Hematopoietic multipotent progenitor cell treated with erythropoietin and hydrocortisone succinate and interleukin-3 and kit ligand, for 6 days (in vitro differentiated cells): ENCODE measurements at places on chromosomes 12 and 14.

GRCh38 chr12:90163975-90164374 lies 455.3 kb upstream of the ATP2B1 start:
- no peak for DNase-seq

- DNase-seq: no peak
Observed at GRCh38 chr12:124612410-124612680, 44.9 kb upstream of the NCOR2 start.

GRCh38 chr12:111037047-111037446 lies 116.7 kb upstream of the MYL2 start:
- no peak for DNase-seq

GRCh38 chr12:110546339-110546738 lies 36.8 kb downstream of the PPTC7 start:
- DNase-seq: no peak

- DNase-seq: peak; percentile 14
Observed at GRCh38 chr12:89918172-89918846, 209.7 kb upstream of the ATP2B1 start.

DNA sequence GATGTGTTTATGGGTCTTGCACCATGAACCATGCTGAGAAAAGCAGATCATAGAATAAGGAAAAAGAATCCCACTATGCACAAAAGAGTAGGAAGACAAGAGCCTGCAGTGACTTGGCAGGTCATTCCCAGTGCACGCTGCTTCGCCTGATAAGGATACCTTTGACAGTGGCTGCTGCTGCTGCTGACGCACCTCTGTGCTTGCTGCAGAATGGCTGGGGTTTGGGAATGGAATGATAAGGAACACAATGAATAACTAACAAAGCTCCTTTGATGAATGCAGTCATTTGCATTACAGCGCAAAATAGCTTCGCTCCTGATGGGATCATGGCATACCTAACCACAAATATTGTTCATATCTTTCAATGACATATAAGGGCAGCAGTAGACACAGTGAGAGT lies 278.7 kb downstream of the PDZRN4 start:
- no peak for DNase-seq

- no peak for DNase-seq
Observed at GRCh38 chr14:59460378-59460777, 4.8 kb downstream of the GPR135 start.

DNA sequence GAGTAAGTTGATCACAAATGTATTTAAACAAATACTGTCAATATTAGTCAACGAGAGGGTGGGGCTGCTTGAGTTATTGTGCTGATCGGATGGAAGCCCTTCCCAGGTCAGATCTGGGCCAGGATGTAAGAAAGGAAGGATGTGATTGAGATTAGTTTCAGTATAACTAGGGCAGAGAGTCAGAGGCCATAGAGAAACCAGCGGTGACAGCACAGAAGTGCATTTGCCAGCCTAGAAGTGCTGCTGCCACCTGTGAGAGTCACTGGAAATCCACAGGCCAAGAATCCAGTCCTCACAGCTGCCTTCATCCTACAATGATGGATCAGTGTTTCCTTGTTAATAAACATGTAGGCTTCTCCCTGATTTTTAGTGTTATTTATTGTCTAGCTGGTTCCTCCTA lies 9.8 kb upstream of the FERMT2 start:
- no peak for DNase-seq

- no peak for DNase-seq
Observed at GRCh38 chr12:93191956-93192355, 185.8 kb upstream of the NUDT4 start.

- no peak for DNase-seq
Observed at GRCh38 chr12:85072826-85073225, 36.7 kb downstream of the LRRIQ1 start.

DNA sequence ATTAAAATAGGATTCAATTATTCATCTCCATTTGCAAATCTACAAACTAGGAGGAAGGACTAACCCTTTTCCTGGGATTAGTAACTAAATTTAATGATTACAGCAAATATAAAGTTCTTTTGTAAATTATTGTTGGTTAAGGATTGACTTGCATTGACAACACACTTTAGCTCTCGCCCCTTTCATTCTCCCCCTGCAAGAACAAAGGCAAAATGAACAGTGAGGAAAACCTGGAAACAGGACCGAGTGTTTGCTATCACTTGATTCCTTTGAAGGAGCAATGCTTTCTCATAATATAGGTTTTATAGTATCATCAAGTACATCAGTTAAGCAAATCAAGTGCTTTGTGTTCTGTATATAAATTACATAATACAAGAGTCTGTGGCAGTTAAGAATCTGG lies 7.4 kb upstream of the COX16 start:
- no peak for DNase-seq

GRCh38 chr14:93971635-93972027 lies 4.7 kb downstream of the ASB2 start:
- DNase-seq: no peak

DNA sequence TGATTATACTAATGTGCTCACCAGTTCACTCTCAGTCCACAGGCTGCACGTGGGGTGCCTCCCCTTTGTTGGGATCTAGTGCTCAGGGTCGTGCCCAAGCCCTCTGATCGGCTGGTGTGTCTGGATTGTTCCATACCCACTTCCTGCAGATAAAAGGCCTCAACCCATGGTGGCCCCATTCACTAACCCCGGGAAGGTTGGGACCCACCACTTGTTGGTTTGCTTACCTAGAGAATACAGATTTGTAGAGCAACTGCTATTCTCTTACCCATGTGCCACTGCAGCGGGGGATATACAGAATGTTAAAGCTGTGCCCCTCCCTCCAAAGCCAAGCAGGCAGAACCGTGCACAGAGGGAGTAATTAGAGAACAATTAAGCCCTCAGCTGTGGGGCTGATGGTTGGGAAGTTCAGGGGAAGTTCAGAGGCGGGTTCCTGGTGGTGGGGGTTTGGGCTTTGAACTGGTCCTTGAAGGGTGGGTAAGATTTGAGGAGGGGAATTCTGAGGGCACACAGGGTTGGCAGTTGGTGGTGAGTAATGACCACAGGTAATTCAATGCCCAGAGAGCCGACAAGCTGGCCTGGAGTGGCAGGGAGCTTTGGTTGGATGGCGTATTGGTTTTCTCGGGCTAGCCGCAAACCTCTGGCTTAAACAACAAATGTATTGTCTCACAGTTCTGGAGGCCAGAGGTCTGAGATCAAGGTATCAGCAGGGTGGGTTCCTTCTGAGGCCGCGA lies 68.8 kb downstream of the ADCK1 start:
- no peak for DNase-seq

DNA sequence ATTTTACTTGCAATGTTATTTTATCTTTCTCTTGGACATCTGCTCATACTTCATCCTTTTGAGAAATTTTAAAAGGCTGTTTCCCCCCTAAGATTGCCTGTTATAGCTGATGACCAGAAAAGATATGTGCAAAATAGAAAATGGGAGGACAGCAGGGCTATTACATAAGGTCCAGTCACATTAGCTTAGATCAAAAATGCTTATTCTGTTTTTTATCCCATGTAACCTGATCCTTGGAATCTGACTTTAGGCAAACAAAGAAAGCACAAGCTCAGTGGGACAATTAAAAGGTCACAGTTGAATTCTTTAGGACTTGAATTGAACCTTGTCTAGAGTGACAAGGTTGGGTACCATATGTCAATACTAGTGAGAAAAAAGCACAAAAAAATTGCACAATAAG lies 65.1 kb upstream of the TRHDE start:
- no peak for DNase-seq

DNA sequence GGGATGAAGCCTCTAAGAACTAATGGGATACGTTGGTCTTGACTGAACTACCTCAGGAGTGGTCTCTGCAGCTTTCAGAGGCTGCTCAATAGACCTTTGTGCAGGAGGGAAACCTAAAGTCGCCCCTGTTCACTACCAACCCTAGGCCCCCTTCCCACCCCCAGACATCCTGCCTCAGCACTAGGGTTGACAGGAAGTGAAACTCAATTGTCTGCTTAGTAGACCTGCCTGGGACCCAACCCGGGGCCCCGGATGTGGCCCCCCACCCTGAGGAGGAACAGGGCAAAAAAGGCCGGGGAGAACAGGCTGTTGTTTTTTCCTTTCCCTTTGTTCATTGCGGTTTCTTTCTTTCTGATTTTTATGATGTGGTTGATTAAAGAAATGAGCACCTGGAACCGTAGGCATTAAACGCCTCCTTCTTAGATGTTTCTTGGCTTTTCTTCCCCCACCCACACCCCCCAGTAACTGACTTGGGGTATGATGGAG lies 1.6 kb upstream of the DGKA start:
- DNase-seq: peak; percentile 25

- DNase-seq: no peak
Observed at GRCh38 chr14:106209755-106210154, 683.4 kb downstream of the TMEM121 start.

DNA sequence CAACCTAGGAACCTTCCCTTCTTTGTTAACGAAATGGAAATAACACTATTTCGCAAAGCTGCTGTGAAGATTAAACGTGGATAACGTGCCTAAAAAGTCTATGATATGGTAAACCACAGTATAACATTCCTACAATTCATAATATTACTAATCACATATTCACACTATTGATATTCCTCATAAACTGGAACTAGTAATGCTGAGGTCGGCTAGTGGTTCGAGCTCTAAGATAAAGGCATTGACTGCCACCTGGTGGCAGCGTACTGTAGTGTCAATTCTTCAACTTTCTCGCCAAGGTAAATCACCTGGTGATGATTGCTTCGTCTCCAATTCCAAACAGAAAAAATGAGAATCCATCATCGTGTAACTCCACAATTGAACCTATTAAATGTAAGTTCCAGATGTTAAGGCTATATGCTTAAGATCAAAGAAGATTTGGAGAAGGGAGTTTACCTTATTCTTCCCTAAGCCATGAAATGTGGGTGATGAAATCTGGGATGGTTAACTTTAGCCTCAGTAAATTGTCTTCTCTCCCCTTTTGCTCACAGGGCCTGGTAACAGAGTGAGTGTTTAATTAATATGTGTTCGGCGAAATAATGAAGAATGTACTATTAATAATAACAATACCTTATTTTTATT lies 197.5 kb upstream of the TMEM132C start:
- DNase-seq: peak; percentile 76

DNA sequence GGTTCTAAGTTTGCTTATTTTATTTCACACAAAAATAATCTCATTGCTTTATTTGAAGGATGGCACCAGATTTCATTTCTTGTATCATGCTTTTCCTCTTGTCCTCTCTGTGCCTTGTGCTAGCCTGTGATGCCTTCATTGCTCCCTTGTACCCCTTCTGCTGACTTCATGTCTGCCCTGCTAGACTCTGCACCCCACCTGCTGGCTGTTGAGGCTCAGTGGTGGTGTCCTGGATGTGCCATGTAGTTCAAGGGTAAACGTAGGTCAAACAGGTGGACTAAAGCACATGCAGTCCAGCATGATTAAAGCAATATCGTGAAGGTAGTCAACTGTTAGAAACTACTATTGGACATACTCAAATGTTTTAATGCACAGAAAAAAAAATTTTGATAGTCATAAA lies 21.6 kb downstream of the MRPS35 start:
- DNase-seq: peak; percentile 41

DNA sequence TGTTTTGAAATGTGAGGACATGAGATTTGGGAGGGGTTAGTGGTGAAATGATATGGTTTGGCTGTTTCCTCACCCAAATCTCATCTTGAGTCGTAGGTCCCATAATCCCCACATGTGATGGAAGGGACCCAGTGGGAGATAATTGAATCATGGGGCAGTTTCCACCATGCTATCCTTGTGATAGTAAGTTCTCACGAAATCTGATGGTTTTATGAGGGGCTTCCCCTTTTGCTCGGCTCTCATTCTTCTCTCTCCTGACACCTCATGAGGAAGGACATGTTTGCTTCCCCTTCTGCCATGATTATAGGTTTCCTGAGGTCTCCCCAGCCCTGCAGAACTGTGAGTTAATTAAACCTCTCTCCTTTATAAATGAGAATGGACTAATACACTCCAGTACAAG lies 18.0 kb downstream of the GALNT6 start:
- DNase-seq: peak; percentile 34

- peak; percentile 61 for DNase-seq
Observed at GRCh38 chr14:35286707-35287106, 5.5 kb upstream of the PSMA6 start.

DNA sequence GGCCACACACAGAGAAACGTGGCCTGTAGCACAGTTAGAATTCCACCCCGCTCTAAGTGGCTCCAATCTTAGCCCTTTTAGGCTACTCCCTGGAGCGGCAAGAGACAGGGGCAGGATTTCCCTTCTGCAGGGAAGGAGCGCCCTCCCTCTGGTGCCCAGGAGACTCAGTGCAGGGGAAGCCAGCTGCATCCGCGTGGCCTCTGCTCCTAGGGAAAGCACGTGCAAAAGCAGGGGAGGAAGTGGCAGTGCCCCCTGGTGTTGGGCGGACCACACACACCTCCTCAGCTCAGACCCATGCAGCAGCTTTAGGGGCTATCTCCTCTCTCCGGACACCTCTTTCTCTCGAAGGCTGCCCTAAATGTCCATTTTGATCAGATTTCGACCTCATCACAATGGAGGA lies 50.0 kb downstream of the SPRING1 start:
- peak; percentile 69 for DNase-seq

- no peak for DNase-seq
Observed at GRCh38 chr12:123083661-123084571, 67.0 kb downstream of the PITPNM2 start.

DNA sequence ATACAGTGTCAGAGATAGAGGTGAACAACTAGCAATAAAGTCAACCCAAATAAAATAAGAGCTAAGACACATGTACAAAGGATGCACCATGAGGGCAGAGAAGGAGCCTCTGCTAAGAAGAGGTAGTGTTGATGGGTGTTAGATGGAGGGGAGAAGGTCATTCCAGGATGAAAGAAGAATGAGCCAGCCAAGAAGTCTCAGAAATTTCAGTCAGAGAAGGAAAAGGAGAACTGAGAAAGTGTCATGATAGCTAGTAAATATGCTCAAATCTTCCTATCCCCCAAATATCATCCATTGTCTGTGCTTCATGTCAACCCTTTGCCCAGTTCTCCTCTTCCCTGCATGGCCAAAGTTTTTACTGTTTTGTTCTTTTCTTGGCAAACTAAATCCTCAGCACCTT lies 225.2 kb upstream of the BTG1 start:
- no peak for DNase-seq

GRCh38 chr12:111758120-111758561 lies 8.6 kb upstream of the ALDH2 start:
- no peak for DNase-seq

DNA sequence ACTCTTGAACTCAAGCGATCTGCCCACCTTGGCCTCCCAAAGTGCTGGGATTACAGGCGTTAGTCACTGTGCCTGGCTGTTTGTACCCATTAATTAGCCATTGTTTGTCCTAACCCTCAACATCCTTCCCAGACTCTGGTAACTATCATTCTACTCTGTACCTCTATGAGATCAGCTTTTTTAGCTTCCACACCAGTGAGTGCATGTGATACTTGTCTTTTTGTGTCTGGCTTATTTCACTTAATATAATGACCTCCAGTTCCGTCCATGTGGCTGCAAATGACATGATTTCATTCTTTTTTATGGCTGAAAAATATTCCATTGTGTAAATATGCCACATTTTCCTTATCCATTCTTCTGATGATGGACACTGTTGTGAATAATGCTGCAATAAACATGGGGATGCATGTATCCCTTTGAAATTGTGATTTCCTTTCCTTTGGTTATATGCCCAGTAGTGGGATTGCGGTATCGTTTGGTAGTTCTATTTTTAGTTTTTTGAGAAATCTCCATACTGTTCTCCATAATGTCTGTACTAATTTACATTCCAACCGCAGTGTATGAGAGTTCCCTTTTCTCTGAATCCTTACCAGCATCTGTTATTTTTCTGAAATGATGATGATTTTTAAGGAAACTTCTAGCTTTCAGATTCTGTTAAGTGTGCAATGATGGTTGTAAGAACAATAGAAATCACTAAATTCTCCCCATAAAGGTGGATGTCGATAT lies 6.7 kb upstream of the PPP4R3A start:
- DNase-seq: no peak
